ENCODE measurements at places on chromosomes 6 and 20. TPM values are rescaled to one million over a fixed set of nuclear protein-coding genes. Genes with fewer than 3 reads are reported as not detected.

Gene MCCD1
- polyA plus RNA-seq: not detected

Gene CDSN
- polyA plus RNA-seq: not detected

Gene EEF1E1
- 24.1 TPM for polyA plus RNA-seq

Gene SLC22A2
- polyA plus RNA-seq: not detected

Gene HLA-DOB
- polyA plus RNA-seq: not detected

Gene FAM162B
- polyA plus RNA-seq: 6.9 TPM

Gene TUBB1
- polyA plus RNA-seq: 1.4 TPM

Gene MEI4
- polyA plus RNA-seq: 0.14 TPM

Gene KHDRBS2
- 0.63 TPM for polyA plus RNA-seq

- DNase-seq: no peak
These were observed 141.2 kb upstream of the ZFP64 start for GRCh38 chr20:52332649-52333250.

DNA sequence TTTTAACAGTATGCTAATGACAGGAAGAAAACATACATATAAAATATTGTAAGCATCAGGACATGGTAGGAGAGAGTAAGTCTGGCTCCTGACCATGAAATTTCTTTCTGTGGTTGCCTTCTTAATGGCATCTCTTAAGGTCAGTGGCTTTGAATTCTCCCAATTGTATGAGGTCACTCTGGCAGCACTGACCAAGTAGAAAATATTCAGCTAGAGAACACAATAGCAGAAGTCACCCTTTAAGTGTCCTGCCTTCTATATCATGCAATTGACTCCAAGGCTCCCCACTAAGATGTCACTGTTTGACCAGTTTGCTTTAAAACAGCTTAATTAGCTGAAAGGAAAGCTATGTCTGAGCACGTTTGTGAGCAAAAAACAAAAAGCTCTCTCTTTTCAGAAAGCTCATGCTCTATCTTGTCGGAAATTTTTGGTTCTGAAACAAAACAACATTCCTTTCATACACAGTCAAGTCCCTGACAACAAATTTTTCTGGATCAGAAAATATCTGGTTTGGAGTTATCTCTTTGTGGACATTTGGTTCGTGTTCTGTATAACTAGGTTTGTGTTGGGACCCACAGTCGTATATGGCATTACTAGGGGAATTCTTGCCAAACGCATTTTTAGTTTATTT lies 120.9 kb upstream of the IFNGR1 start:
- DNase-seq: peak; percentile 22

- peak; percentile 16 for DNase-seq
These were observed 960 bp downstream of the ATP9A start for GRCh38 chr20:51766994-51767866.

DNA sequence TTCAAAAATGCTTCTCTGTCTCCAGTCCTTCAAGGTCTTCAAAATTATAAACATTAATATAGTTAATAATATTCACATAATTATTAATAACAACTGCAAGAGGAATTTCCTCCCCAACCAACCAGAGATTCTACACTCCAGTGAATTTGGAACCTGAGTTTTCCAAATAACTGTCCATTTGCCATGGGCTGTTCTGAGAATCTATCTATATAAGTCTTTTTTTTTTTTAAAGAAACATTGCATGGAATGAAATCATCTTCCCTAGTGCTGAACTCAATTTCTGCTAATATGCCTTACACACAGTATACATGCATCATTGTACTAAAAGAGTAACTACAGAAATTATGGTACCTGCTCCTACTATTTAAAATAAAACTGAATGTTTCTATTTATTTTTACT lies 113.9 kb downstream of the SLC22A3 start:
- DNase-seq: no peak

- DNase-seq: no peak
These were observed 709 bp downstream of the SCAND1 start for GRCh38 chr20:35953387-35954199.

- DNase-seq: no peak
These were observed 48.7 kb downstream of the BCAS4 start for GRCh38 chr20:50843331-50844276.

DNA sequence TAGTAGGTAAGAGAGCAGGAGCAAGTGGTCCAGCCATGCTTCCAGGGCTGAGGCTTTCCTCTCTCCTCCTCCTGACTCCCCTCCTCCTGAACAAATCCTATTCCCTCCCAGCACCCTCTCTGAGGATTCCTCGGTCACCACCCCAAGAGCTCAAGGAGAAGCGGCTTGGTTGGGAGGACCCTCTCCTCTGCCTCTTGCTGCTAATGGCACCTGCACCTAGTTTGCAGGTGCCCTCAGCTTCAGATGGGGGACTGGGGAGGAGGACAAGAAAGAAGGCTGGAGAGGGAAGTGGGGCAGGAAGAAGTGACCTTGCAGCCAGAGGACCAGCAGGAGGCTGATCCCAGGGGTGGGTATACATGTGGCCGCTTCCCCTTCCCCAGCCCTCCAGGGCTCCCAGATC lies 17.5 kb downstream of the NCR2 start:
- DNase-seq: no peak

- peak; percentile 71 for DNase-seq
These were observed 53.7 kb downstream of the BMP7 start for GRCh38 chr20:57212534-57213276.

GRCh38 chr6:81086991-81087390 lies 665.5 kb downstream of the TENT5A start:
- DNase-seq: peak; percentile 64

DNA sequence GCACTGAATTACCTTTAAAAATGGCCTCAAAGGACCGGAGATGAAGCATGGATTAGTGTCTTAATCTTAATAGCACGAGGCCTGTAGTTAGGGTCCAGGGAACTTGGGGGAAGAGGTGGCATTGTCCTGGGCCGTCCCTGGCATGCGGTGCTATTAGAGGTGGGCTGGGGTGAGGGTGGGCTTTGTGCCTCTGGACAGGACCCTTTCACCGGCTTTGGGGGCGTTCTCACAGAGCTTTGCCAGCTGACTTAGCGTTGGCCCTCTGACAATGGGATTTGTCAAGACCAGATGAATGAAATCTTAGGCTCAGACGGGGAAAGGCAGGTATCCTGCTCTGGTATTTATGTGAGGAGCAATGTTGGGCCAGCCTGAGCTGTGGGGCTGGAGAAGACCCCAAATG lies 59.6 kb downstream of the ERMARD start:
- no peak for DNase-seq

GRCh38 chr20:34532756-34533155 lies 16.5 kb downstream of the DYNLRB1 start:
- no peak for DNase-seq

DNA sequence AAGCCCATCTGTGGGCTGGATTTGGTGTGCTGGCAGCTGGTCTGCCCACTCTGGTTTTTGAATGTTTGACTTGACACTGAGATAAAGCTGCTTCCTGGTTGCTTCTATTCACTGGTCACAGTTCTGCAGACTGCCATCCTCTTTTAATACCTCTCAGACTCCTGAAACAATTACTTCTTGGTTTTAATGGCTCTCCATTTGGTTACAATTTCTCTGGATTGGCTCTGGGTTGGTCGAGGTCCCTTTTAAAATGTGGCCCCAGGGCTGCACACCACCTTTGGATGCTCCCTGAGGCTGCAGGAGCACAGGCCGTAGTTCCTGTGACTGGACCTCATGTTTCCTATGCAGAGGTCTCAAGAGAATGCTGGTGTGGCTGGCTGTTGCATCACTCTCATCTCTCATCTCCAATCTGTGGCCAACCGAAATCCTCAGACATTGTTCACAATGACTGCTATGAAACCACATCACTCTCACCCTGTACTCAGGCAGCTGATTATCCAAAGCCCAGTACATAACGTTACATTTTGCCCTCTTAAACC lies 98.5 kb downstream of the INSM1 start:
- DNase-seq: peak; percentile 31

DNA sequence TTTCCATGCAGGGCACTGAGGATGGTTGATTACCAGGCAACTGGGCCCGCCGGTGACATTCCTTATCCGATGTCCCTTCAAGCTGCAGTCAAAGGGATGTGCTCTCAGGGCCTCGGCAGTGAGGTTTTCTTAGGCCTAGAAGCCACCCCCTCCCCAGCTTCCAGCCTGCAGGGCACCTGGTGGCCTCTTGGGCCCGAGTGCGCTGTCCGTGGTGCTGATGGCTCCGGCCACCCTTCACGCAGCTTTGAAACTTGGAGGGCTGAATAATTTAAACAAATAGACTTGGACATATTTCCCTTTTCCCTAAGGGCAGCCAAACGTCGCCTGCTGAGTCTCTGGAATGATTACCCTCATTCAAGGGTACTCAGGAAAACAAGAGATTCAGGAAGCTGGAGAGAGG lies 8.9 kb upstream of the MLN start:
- peak; percentile 72 for DNase-seq

Data from muscle of back (tissue), 13 donors.